Subcutaneous preadipocyte (primary cell): ENCODE measurements at places on chromosomes 6 and 20. TPM values are rescaled to one million over a fixed set of nuclear protein-coding genes. Genes with fewer than 3 reads are reported as not detected.

MUCL3 gene
- total RNA-seq = not detected in 2 replicates

TFAP2D gene
- not detected in 2 replicates for total RNA-seq

ADTRP gene
- 1.8 and 4.0 TPM in 2 replicates for total RNA-seq

CRYBG1 gene
- 72.0 and 132 TPM in 2 replicates for total RNA-seq

TSBP1 gene
- total RNA-seq = not detected in 2 replicates

WFDC12 gene
- total RNA-seq = not detected in 2 replicates
